ENCODE measurements at places on chromosomes 13 and 19.

DNA sequence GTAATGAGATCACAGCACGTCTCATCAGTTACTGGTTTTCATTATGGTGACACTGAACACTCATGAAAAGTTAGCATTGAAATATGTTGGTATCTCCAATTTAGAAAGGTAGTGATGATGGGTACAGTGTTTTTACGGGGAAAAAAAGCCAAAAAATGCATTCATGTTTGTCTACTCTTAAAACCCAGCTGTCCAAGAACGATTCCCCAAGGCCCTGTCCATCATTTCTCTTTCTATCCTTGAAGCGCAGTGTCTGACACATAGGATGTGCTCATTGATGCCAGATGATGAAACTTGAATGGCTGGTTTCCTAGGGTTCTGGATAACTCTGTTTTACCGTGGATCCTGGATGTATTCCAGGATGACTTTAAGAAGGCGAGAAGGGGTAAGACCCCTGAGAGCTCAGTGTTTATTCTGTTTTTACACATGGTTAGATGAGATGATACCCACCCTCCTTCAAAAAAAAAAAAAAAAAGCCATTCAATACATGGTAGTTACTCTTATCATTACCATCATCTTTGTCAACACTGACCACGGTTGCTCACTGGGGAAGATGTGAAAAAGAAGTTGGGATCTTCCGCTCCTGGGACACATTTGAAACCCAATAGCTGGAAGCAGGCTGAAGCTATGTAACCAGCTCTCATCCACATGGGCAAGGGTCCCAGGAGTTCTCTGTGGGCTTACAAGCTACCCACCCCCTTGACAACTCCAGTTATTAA, 22.5 kb downstream of the SERP2 start:
- DNase-seq: peak; percentile 44

- DNase-seq: no peak
Observed at GRCh38 chr19:51063664-51064063, 1.2 kb downstream of the KLK13 start.

GRCh38 chr13:27472941-27473340, 22.6 kb upstream of the MTIF3 start:
- DNase-seq: peak; percentile 20

GRCh38 chr13:106497079-106497478, 38.4 kb downstream of the EFNB2 start:
- no peak for DNase-seq

DNA sequence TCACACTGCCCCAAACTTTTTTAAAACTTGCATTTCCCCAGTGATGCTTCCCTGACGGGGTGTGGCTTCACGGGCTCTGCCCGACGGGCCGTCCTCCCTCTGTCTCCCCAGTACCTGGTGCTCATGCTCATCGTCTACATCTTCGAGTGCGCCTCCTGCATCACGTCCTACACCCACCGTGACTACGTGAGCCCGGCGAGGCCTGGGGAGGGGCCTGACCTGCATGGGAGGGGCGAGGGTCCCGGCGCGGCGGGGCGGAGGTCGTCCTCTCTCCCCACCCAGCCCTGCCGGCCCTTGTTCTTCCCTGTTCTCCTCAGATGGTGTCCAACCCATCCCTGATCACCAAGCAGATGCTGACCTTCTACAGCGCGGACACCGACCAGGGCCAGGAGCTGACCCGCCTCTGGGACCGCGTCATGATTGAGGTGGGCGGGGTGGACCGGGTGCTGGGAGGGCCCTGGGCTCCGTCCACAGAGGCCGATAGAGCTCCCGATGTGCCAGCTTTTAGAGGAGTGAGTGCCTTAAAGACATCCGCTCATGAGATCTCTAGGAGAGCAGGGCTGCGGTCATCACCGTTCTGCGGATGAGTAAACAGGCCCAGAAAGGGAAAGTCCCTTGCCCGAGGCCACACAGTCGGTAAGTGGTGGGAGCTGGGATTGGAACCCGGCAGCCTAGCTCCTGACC, 6.9 kb downstream of the UPK1A start:
- DNase-seq: peak; percentile 85

- no peak for DNase-seq
Observed at GRCh38 chr19:18972301-18972811, 31.3 kb upstream of the HOMER3 start.

GRCh38 chr13:72427757-72428528, 299.5 kb downstream of the MZT1 start:
- DNase-seq: no peak

GRCh38 chr19:54041969-54042606, 21.6 kb downstream of the VSTM1 start:
- no peak for DNase-seq

DNA sequence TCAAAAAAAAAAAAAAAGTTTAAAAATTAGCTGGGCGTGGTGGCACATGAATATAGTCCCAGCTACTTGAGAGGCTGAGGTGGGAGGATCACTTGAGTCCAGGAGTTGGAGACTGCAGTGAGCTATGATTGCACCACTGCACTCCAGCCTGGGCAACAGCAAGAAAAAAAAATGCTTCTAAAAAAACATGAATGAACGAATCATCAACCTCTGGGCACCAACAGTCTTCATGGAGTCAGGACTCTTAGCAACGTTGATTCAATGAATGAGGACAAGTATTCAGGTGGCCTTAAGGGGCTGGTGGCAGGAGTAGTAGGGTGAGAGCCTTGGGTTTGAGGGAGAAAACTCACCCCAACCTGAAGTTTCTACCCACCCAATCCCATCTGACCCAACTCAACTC, 20.6 kb upstream of the OLFM2 start:
- DNase-seq: no peak

GRCh38 chr19:37695144-37695899, 24.2 kb downstream of the ZNF607 start:
- DNase-seq: no peak

- no peak for DNase-seq
Observed at GRCh38 chr19:29088761-29089160, 124.2 kb downstream of the UQCRFS1 start.

GRCh38 chr13:65787082-65787481, 1443.1 kb downstream of the PCDH9 start:
- DNase-seq: no peak

- DNase-seq: no peak
Observed at GRCh38 chr13:99809926-99810325, 161.6 kb downstream of the ZIC5 start.

- DNase-seq: no peak
Observed at GRCh38 chr13:107339209-107339608, 771.3 kb upstream of the ARGLU1 start.

- no peak for DNase-seq
Observed at GRCh38 chr13:97182111-97182890, 39.8 kb upstream of the MBNL2 start.

GRCh38 chr19:1221904-1222255, 15.9 kb downstream of the CBARP start:
- DNase-seq: no peak

DNA sequence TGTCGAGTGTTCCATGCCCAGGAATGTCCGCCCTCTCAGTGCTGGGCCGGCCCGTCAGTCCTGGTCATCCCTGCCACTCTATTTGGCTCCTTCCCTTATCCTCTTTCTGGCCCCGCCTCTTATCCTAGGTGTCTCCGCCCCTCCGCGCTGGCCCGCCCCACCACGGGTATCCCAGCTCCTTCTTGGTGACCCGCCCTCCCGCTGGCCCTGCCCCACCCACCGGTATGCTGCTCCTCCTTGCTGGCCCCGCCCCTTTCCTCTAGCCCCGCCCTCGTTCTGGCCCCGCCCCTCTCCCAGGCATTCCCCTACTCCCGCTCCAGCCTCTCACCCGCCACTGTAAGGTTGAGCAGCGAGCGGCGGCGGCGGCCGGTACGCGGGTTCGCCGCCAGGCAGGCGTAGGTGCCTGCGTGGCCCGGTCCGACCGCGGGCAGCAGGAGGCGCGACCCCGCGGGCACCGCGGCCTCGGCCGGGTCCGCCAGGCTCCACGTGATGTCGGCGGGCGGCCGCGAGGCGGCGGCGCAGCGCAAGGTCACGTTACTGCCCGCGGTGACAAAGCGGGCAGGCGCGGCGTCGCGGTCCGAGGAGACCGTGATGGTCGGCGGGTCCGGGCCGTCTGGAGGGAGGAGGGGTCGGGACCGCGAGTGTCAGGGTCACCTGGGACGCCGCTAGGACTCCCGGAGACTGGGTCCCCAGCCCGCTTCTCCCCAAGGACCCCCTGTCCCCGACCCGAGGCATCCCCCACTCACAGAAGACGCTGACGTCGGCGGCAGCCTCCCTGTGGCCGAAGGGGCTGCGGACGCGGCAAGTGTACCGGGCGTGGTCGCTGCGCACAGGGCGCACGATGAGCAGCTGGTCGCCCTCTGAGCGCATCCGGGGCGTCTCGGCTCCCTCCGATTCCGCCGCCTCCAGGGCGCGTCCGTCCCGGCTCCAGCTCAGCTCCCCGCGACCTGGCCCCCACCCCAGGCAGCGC, 2.0 kb downstream of the VSIG10L start:
- no peak for DNase-seq

DNA sequence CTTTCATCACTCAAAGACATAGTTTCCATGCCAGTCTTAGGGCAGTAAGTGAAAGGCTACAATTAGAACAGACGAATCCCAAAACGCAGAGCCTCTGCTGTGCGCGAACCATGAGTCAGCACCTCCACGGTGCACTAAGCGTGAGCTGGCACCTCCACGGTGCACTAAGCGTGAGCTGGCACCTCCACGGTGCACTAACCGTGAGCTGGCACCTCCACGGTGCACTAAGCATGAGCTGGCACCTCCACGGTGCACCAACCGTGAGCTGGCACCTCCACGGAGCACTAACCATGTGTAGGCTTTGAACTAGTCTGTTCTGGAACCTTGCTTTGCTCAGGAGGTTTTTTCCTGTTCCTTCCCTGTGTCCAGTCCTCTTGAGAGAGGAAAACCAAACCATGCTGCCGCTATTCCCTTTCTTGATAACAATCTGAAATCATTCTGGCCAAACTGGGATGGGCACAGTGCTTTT, 120.6 kb downstream of the IRS2 start:
- no peak for DNase-seq

GRCh38 chr19:51873097-51873496, 14.7 kb downstream of the ZNF577 start:
- no peak for DNase-seq

DNA sequence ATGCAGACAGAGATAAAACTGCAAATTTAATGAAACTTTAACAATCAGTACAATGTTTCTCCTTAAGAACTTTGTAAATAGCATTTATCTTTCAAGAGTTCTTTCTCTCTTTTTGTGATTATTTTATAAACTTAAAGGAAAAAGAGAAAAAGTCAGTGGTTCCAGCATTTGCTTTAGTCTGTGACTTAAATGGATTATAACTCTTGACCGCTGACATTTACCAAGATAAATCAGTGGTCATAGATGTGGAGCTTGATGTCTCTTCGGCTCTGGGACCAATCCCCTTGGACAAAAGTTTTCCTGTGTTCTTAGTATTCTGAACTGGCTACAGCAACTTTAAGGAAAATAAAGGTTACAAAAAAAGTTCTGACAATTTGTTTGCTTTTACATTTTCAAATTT, 162.6 kb downstream of the TM9SF2 start:
- no peak for DNase-seq

DNA sequence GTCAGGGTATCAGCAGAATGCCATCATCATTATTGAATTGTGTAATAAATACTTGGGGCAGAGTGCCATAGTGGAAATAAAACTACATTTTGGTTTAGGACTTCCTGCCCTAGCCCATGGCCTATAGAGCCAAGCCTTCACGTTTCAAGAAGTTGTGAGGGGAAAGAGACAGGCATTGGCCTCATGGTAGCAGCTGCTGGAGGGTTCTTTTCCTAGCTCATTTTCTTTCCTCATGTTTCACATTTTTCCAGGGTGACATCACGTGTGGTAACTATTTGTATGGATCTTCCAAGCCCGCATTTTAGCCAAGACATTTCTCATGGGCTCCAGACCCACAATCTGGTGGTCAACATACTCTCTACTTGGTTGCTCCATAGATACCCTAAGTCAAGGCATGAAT, 80.4 kb downstream of the LRCH1 start:
- no peak for DNase-seq

DNA sequence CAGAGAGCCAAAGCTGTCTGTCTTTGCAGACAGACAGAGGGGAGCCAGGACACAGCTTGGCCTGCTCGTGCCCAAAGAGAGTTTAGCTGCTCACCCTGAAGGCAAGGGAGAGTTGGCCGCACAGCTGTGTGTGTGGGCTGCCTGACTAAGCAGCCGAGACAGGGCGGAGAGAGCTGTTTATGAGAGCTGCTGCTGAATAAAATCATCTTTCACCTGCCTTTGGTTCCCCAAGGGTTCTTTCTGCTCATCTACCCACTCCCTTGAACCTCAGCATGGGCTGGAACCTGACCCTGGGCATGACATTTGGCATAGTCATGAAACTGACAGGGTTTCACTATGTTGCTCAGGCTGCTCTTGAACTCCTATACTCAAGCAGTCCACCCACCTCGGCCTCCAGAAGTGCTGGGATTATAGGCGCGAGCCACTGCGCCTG, 98.2 kb downstream of the RBM26 start:
- DNase-seq: no peak

DNA sequence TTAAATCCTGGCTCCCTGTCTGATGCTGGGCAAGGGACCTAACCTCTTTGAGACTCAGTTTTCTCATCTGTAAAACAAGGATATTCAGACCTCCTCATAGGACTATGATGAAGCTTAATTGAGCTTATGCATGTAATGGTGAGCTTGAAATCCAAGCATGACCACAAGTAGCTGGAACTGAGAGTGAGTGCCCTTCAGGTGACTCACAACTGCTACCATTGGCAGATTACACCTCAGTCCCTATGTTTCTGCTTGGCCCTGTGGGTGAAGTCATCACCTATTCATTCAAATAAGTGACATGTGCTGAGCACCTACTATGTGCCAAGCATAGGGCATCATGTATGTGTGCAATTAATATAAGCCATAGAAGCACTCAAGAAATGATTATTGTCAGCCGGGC, 25.7 kb downstream of the NOVA2 start:
- no peak for DNase-seq

- no peak for DNase-seq
Observed at GRCh38 chr19:1645299-1645698, 7.1 kb downstream of the TCF3 start.

GRCh38 chr13:43309311-43309710, 285.9 kb downstream of the DNAJC15 start:
- DNase-seq: no peak

DNA sequence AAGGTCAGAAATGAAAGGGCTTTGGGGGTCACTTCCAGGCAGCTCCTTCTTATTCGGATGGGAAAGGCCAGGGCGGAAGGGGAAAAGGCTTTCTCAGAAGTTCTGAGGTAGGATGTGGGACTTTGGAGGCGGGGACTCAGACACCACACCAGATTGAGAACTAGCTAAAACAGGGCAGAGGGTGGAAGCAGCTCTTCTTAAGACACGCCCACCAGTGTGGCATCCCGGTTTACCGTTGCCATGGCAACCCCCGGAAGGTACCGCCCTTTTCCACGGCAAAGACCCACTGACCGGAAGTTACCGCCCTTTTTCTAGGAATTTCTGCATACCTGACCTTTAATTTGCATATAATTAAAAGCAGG, 3.8 kb upstream of the LILRA5 start:
- DNase-seq: no peak

GRCh38 chr19:15014579-15014978, 34.7 kb upstream of the CASP14 start:
- DNase-seq: no peak

- peak; percentile 83 for DNase-seq
Observed at GRCh38 chr13:44373601-44374347, at the start of gene SERP2. Gene SERP2 (plus strand): TSS chr13:44373824. CDS start chr13:44374026, 202 bp downstream.

- DNase-seq: no peak
Observed at GRCh38 chr19:48363500-48363809, 285 bp downstream of the TMEM143 start.

GRCh38 chr19:55258476-55258827, 365 bp downstream of the PPP6R1 start:
- DNase-seq: peak; percentile 46

Measured in NCI-H146 (cell line).